Uterus (tissue), 4 donors: ENCODE measurements at places on chromosomes 5 and 9. TPM values are rescaled to one million over a fixed set of nuclear protein-coding genes. Genes with fewer than 3 reads are reported as not detected.

The FGF10 gene
- total RNA-seq: 11.5 TPM

DNA sequence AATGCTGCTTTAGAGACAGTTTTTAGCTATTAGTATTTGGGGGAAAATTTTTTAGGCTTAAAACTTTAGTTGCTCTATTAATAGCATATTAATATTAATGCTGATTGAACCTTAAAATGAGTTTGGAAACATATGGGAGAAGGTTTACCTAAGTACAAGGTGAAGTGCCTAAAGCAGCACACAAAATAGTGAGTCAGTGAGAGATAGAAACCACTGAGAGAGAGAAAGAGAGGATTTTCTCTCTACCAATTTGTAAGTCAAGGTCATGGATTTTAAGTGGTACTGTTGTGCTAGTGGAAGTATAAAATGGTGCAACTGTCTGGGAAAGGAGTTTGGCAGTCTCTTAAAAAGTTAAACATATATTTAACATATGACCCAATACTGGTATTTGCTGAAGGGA lies 64.9 kb downstream of the MARCHF3 start:
- no peak for DNase-seq
- no peak overlapping the region for H3K27ac ChIP-seq
- H3K4me3 ChIP-seq: no peak overlapping the region

GRCh38 chr5:108617467-108618435 lies 129.9 kb upstream of the FER start:
- H3K27ac ChIP-seq: no peak overlapping the region
- DNase-seq: no peak
- no peaks in the 10 kb centered on the region for H3K27me3 ChIP-seq
- no peaks in the 10 kb centered on the region for H3K36me3 ChIP-seq

DNA sequence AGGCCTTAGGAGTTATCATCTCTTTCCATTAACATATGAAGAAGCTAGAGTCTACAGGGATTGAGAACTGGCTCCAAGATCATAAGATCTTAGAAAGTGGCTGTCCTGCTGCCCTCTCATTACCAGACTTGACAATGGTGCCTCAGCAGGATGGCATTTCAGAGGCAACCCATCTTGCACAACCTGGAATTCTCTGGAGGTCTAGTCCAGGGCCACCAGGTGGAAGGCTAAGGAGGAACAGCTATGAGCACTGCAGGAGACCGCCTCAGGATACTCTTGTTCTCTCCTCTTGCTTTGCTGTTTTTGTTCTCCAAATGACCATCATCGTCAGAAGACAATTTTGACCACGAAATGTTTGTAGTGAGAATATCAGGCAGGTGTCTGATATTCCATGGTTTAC lies 322.6 kb downstream of the FBXL17 start:
- no peaks in the 10 kb centered on the region for H3K27me3 ChIP-seq
- H3K36me3 ChIP-seq: no peaks in the 10 kb centered on the region

- no peaks in the 10 kb centered on the region for H3K27me3 ChIP-seq
- no peak for DNase-seq
- H3K4me1 ChIP-seq: no peaks in the 10 kb centered on the region
- H3K36me3 ChIP-seq: no peaks in the 10 kb centered on the region
- peak overlapping the region; percentile 92 for H3K4me3 ChIP-seq
- peak overlapping the region; percentile 92 for H3K27ac ChIP-seq
Observed at GRCh38 chr5:112708103-112708622, 29.5 kb upstream of the APC start.

DNA sequence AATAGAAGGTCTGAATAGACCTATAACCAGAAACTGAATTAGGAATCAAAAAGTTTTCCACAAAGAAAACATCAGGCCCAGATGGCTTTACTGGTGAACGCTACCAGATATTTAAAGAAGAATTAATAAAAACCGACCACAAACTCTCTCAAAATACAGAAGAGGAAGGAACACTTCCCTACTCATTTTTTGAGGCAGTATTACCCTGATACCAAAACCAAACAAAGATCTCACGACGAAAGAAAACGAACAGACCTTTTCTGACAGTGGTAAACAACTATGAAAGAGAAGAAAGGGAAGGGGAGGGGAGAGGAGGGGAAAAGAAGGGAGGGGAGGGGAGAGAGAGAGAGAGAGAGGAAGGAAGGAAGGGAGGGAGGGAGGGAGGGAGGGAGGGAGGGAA lies 13.5 kb downstream of the B4GALT1 start:
- H3K4me1 ChIP-seq: no peaks in the 10 kb centered on the region
- no peaks in the 10 kb centered on the region for H3K36me3 ChIP-seq
- H3K27me3 ChIP-seq: no peaks in the 10 kb centered on the region
- no peak overlapping the region for H3K27ac ChIP-seq
- no peak for DNase-seq
- H3K4me3 ChIP-seq: no peak overlapping the region
